NAMALWA (cell line): ENCODE measurements at places on chromosomes 11 and 22.

- DNase-seq: no peak
Observed at GRCh38 chr11:34650528-34650927, 29.6 kb downstream of the EHF start.

DNA sequence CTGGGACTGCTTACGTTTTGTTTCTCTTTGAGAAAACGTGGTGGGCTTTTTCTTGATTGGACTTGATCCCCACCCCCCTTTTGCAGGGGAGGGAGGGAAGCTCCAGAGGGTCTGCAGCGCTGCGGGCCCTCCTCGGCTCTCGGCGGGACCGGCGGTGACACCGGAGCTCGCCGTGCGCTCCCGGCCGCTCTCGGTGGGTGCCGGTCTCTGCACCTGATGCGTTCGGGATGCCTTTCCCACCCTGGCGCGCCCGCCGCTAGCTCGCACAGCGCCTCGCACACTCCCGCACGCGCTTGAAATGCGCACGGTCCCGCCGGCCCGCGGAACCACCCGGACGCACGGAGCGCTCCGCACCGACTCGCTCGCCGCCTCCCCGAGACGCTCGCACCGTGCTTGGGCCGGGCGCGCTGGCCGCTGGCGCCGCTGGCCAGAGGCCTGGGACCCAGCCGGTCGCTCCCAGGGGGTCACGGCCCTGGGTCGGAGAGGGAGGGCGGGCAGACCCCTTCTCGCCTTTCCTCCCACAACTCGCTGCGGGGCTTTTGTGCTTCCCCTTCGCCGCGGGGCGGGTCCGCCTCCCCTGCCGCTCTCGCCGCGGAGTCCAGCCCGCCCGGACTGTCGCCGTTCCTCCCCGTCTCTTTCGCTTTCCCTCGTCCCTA lies 1.0 kb downstream of the ZBTB16 start:
- no peak for DNase-seq

- no peak for DNase-seq
Observed at GRCh38 chr22:39988386-39989114, 6.2 kb upstream of the FAM83F start.

DNA sequence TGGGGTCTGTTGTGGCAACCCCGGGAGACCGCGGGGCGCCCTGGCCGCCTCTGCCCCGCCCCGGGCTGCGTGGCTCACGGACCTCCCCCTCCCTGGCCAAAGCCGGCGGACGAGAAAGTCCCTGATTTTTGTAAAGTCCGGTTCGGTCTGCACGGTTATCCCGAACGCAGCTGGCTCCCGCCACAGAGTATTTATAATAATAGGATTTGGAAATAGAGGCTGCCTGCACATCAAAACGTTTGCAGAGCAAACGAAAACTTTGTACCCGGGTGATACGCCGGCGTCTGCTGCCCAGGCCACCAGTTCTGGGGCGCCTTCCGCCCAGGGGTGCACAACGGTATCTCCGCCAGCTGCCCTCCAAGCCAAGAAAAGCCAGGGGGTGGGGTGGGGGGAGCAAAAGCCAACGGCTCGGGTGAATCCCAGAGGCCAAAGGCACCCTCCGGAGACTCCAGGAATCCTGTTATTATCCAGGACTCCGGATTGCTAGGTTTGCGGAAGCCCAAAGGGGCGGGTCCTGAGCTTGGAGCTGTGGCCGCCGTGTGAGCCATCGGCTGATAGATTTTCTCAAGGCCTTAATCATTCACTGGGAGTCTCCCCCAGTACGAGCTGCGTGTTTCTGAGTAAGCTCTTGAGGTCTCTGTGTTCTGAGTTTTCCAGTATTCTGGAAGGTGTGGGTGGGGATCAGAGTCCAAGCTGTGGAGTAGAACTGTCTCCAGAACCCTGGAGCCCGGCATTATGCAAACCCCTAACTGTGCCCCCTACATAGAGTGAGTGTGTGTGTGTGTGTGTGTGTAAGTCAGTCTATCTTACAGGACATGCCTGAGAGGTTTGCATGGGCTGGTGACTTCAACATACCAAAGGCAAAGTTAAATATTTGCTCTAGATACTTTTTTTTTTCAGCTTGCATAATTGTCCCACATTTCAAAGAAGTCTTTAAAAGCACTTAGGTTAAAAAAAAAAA lies 673 bp upstream of the SHANK2 start:
- no peak for DNase-seq

- DNase-seq: no peak
Observed at GRCh38 chr11:789943-790342, at the start of gene CEND1. CEND1 (minus strand) TSS chr11:790090; CDS start chr11:788576, 1,514 bp downstream.

GRCh38 chr22:49199224-49199623 lies 628.4 kb downstream of the BRD1 start:
- no peak for DNase-seq

DNA sequence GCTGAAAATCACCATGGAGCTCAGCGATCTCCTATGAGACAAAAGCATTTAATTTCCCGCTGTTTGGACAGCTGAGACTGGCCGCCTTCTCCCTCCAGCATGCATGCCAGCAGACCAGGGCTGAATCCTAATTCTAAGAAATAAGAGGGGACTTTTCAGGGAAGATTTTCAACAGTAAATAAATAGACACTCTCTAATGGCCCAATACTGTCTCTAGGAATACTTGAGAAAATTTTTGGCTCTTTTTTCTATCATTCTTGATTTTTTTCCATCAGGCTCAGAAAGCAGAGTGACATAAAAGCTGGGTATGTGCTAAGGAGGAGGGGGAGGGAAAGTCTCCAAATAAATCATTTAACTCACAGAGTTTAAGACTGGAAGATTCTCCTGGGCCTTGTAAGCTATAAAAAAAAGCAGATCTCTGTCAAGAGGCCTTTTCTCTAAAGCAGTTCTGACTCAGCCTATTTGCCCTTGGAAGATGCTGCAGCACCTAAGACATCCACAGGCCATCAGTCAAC lies 17.6 kb upstream of the SPON1 start:
- no peak for DNase-seq

DNA sequence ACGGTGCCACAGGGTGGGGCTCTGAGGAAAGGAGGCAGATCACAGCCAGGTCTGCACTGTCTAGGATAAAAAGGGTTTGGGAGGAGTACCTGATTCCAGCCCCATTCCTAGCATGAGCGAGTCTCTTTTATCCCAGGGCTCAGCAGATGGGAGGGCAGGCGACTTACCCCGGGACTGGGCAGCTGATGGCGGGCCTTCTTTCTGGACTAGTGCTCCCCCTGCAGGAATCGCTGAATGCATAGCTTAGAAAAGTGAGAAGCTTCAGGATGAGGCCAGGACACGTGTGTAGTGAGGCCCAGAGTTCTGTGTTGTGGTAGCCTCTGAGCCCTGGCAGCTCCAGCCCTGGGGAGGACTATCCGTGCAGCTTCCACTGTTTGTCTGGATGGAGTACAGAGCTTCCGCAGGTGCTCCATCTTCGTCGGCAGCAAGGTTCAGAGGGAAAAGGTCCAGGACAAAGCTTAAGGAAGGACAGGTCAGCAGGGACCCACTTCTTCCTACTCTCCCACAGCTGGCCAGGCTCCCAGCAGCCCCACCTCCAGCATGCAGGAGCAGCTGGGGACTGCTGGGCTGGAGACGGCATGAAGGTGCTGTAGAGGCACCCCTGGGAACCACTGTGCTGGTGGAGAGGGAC lies 30.4 kb downstream of the COMMD9 start:
- peak; percentile 47 for DNase-seq

GRCh38 chr11:12164061-12165014 lies 53.9 kb downstream of the MICAL2 start:
- no peak for DNase-seq

GRCh38 chr22:27526901-27527300 lies 274.7 kb downstream of the MN1 start:
- DNase-seq: no peak

DNA sequence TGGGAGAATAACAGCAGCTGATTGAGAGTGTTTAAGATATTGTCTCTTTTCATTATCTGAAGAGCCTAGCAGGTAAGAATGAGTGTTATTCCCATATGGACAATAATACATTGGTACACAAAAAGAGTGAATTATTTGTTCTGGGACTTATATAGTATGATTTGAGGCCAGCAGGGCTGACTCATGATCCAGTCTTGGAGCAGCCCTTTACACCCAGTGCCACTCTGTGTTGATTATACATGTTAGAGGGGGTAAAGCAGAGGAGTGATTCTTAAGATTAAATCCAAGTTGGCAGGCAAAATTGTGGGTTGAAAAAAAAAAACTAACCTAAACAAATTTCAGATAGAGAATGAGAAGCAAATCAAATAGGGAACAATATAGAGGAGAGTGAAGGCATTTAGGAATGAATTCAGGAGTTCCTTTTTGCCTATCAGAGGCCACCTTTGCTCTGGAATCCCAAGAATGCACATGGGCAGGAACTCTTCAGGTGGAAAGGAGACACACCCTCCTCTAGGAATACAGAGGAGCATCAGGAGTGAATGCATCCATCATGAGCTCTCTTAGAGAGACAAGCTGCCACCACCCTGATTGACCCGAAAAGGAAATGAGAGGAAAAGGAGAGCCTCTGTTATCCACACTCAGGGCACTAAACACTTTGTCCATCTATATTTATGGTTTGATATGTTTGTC lies 19.2 kb upstream of the MRGPRX1 start:
- DNase-seq: no peak

DNA sequence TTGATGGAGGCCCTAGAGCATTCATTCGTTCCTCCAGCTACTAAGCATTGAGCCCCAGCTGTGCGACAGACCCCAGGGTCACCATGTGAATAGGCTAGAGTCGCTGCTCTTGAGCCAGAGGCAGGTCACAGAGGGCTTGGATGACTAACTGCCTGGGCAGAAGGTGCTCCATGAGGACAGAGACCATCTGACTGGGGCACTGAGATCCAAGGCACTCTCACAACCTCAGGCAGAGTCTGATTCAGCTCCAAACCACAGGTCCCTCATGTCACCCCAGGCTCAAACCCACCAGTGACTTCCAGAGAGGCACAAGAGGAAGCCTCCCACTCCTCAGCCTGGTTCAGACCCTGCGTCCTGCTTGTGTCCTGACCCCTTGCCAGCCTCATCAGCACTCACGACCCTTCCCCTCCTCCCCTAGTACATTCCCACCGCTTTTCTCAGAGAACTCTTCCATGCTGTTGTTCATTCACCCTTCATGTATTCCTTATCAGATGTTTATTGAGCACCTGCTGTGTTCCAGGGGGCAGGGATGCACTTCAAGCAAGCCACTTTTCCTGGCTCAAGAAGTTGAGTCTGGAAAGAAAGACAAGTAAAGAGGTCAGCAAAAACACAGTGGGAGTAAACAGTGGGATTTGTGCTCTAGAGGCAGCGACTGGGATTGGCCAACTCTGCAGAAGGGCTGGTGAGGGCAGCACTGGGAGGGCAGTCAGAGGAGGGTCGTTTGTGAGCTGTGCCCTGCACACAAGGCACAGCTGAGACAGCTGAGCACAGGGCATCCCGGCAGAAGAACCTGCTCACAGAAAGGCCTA lies 9.3 kb downstream of the OAF start:
- no peak for DNase-seq

GRCh38 chr11:3815845-3816244 lies 7.5 kb downstream of the PGAP2 start:
- no peak for DNase-seq

DNA sequence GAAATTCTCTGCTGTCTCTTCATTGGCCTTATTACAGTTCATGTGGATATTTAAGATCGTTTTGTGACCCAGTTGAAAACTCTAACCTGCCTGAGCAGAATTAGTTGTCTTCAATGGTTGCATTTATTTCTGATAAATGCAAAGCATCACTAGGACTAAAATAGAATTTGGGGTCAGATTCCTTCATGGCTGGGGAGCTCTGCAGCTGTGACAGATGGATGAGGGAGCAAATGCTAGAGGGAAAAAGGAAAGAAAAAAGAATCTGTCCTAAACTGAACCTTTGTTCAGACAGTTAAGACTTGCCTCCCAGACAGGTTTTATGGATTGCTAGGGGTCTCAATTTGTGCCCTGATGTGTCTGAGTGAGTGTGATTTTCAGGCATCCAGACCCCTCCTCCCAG lies 113.0 kb downstream of the SYT9 start:
- no peak for DNase-seq

DNA sequence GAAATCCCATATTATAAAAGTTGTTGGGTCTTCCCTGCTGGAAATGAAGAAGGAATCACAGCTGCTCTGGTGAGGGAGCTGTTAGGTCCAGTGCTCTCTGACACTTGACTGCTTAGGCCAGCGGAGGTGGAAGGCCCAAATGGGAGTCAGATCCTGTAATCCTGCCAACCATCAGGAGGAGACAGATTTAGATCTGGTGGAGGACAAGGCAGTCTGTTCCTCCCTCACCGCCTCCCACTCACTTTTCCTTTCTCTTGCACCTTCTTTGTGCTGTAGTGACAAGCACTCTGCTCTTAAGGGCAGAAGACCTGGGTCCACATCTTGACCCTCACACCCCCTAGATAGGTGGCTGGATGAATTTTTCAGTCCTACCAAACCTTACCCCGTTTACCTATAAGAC lies 59.7 kb upstream of the CHST1 start:
- DNase-seq: no peak

DNA sequence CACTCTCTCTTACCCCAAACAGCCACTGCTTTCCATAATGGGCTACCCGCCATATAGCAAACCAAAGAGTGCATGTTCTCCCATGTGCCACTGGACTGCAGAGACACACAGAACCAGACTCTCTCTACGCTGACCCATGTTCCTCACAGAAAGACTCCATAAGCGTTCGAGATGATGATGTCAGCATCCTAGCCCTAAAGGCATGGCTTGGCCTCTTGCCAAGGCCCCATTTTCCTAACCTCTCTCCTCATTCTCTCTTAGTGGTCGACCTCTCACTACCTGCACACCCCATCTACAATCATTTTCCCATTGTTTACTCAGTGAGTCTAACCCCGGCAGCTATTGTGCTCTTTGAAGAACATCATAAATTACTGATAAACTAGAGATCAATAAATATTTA lies 4.9 kb downstream of the NDUFC2 start:
- DNase-seq: no peak

DNA sequence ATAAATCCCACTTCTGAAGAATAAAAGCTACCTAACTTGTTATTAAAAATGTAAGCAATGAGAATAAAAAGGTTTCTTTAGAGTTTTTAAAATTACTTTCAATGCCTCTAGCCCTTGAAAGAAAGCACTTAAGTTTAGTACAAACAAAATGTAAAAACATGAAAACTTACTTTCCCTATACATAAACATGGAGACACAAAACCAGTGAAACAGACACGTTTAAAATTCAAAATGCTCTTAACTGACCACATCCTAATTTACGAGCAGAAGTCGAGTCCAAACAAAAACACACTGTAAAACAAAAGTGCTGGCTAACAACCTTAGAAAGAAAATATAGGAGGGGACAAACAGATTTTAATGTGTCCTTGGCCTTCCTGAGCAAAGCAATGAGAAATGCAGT lies 36.6 kb downstream of the TCF20 start:
- no peak for DNase-seq

- DNase-seq: no peak
Observed at GRCh38 chr22:44776605-44777363, 24.4 kb downstream of the ARHGAP8 start.

DNA sequence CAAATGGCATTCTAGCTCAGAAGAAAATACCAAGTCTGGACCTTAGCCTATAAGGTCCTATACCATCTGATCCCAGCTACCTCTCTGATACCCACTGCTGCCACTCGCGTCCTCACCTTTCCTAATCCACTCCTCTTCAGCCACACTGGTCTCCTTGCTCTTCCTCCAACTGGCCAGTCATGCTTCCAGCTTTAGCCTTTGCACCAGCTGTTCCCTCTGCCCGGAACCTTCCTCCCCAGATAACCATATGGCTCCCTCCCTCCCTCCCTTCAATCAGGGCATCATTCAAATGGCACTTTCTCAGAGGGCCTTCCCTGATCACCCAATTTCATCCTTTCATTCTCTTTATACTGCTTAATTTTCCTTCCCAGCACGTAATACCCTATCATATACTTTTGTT lies 67.9 kb downstream of the KCNC1 start:
- no peak for DNase-seq
